ENCODE measurements at places on chromosomes 1 and 21.

DNA sequence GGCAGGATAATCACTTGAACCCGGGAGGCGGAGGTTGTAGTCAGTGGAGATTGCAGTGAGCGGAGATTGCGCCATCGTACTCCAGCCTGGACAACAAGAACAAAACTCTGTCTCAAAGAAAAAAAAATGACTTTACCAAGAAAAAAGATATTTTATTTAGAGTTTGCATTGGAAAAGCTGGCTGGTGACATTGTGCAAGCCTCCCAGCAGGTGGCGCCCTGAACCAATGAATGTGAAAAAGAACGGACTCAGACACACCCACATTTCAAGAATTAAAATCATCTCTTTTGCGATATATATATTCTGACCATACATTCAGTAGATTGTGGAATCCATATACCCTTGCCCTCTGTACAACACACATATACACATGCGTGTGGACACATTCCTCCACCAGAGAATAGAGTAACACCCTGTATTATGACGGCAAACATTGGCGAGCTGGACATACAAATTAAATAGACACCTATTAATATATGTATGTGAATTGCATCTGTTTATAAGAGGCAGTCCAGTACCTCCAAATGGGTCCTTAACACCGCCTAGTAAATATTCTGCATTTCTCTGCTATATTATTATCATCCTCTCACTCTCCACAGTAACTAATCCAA, 39.0 kb upstream of the CADM3 start:
- DNase-seq, result peak; percentile 27

DNA sequence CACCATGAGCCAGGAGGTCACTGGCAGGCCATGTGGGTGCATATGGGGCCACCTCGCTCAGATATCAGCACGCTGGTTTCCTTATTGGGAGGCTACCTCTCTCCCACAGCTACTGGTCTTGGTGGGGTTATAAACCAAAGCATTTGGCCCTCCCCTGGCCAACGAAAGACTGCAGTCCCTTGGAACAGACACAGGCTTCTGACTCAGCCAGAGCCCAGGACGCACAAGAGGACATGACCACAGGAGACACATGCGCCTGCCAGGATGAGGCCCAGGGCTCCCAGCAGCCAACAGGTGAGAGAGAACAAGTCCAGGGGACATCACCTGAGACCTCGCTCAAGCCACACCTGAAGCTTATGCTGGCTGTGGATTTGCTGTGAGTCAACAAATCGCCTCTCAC, 13.8 kb downstream of the NPHP4 start:
- DNase-seq, result no peak

DNA sequence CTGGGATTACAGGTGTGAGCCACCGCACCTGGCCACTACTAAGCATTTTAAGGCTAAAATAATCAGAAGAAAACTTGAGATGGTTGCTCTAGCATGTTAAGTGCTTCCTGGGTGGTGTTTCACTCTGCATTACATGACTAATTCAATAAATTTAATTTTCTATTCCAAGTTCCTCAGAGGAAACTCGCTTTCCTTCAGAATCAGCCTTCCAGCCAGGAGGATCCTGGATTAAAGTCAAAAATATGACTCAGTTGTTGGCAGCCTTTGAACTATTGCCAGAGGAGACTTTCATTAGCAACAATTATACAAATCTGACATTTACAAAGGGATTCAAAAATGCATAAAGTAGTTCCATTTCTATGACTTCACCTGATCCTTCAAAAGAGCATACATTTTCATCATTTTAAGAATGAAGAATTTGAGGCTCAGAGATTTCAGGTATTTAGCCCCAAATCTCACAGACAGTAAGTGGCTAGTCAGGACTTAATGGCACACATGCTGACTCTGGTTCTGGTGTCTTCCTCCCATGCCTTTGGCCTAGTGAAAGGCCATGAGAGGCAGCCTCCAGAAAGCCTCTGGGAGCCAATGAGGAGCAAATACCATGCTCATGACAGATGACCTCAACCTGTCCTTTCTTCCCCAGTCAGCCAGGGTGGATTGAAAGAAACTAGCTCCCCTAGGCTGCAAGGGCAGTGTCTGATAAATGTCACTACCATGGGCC, 115.7 kb downstream of the MAP3K21 start:
- DNase-seq, result no peak

GRCh38 chr1:8752921-8753713, 64.3 kb downstream of the RERE start:
- no peak for DNase-seq
